Cardiac fibroblast (primary cell): ENCODE measurements at places on chromosomes 1 and 21.
A peak's percentile ranks its signal among the peaks of the same experiment; 100 is the strongest.

- DNase-seq: peak; percentile 78
Measured at GRCh38 chr1:235908742-235909520, 42.2 kb upstream of the LYST start.

GRCh38 chr1:228081578-228082213, 812 bp upstream of the ARF1 start:
- no peak for DNase-seq

- peak; percentile 75 for DNase-seq
Measured at GRCh38 chr1:67850151-67850551, 16.9 kb upstream of the GNG12 start.

DNA sequence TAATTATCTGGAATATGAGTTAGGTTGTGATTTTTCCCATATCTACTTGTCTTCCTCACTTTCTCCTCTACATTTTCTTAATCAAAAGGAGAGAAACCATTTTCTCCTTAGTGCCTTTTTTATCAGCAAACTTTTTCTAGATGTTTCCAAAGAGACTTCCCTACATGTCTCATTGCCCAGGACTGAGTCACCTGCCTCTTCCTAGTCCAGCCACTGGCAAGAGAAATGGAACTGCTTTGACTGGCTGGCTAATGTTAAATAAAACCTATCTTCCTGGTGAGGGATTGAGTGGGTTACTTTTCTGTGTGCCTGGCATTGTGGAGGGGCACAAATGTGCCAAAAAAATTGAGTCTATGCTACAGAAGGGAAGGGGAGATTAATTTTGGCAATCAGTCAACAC, 52.1 kb upstream of the CD5L start:
- DNase-seq: no peak

GRCh38 chr21:26943921-26944320, 23.0 kb downstream of the ADAMTS5 start:
- no peak for DNase-seq

DNA sequence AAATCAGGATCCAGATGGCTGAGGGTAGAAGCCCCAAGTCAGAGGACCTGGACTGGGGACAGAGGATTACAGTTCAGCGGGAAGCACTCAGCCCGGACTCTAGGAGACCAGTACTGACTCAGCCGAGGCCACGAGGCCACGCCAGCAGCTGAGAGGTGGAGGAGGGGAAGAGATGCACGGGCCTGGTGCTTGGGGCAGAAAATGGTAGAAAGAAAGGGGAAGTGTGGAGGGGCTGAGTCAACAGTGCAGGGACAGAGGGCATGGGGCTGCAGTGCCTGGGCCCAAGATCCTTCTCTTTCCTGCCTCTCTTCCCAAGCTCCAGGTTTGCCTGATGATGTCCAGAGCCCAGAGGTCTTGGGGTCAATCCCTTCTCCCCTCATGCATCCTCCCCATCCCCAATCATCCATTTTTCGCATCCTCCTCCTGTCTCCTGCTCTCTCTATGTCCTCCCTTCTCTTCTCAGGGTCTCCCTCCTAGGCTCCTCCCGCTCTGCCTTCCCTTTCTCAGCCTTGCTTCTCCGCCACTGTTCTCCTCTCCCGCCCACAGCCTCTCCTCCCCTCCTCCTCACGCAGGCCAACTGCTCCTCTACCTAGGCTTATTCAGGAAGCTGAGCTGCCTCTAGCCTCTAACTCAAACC, 7.7 kb downstream of the ARHGEF2 start:
- peak; percentile 70 for DNase-seq

DNA sequence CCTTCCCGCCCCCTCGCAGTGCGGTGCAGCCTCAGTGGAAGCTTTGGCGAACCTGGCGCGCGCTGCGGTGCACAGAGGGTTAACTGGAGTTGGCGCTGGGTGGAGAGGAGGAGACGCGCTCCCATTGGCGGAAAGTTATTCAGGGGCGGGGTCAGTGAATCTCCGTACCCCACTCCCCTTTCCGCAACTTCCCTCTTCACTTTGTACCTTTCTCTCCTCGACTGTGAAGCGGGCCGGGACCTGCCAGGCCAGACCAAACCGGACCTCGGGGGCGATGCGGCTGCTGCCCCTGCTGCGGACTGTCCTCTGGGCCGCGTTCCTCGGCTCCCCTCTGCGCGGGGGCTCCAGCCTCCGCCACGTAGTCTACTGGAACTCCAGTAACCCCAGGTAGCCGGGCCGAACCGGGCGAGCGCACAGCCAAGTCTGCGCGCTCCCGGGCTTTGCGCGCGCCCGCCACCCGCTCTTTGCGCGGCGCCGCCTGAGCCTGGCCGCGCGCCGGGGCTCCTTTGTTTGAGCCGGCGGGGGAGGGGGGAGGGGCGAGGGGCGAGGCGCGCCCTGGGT, at the start of gene EFNA4:
Gene EFNA4, plus strand, starts transcription at position 191 of the 561 bp plus-strand sequence. Its CDS starts 84 bp downstream, at position 275.
- DNase-seq: peak; percentile 82

DNA sequence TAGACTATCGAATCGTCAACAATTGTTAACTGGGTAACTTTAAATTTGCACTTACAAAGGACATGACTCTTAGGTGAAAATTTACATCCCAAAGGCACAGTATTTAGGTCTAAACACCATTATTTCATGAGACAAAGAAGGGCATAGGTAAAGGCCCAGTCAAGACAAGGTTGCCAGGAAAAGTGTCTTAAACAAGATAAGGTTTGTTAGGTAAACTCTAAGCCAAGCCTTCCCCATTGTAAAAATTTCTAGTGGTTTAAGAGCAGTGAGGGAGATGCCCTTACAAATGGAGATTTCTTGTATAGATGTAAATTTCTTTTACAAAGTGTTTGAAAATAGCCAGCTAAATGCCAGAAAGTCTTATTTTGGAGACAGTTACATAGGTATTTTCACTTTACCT, 36.9 kb upstream of the FNBP1L start:
- no peak for DNase-seq

DNA sequence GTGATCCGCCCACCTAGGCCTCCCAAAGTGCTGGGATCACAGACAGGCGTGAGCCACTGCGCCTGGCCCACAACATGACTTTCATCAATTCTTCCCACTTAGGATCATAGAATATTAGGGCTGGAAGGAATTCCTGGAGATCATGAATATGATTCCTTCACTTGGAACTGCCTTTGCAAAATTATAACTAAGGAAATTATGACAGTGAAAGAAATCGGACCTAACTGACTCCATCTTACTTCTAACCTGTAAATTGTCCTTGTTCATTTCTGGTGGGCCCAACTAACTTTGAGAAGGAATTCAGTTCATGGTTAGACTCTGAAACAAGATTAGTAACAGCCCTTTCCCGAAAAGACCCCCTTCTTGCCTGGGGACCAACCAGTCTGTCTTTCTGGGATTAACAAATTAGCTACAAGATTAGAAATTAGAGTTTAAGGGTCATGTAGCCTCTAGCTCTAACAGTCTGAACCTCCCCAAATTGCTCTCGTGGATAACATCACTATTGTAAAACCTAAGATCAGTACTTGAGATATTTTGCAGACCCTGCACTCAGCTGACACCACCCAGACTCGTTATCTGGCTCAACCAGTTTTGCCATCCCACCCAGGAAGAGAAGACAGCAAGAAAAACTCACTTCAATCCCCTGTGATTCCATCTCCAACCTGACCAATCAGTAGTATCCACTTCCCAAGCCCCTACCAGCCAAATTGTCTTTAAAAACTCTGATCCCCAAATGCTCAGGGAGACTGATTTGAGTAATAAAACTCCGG, 14.7 kb downstream of the ZBTB8OS start:
- DNase-seq: no peak

GRCh38 chr1:53310847-53311681, 16.8 kb downstream of the LRP8 start:
- no peak for DNase-seq

DNA sequence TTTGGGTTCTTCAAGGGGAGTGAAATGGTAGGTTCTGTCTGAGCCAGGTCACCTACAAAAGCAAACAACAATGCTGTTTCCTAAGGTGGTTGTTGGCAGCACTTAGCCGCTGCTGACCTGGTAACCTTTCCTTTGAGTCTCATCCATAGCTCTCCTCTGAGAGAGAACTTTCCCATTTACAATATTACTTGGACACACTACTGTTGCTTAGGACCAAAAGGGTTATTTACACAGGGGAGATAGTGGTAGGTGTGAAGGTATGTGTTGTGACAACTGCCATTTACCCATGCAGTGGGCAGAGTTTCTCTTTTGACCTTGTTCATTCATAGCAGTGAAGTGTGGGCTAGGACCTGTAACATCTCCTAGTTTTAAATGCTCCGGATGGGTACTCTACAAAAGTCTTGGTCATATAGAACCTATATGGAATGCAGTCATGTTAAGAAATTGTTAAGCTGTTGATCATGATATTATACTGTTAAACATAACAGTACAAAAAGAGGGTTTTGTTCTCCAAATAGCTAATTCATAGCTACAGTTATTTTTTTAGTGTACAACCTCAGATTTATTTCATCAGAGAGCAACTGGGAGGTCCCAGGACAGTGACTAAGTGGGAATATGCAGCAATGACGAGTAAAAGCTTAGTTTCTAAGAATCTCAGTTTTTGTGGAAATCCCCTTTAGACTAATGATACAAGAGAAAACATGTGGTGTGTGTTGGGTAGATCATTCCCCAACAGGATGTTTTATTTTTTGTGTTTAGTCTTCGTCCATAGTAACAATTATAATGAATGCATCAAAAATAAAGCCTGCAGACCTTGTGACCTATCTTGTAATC, 219.7 kb downstream of the NFIA start:
- peak; percentile 98 for DNase-seq

DNA sequence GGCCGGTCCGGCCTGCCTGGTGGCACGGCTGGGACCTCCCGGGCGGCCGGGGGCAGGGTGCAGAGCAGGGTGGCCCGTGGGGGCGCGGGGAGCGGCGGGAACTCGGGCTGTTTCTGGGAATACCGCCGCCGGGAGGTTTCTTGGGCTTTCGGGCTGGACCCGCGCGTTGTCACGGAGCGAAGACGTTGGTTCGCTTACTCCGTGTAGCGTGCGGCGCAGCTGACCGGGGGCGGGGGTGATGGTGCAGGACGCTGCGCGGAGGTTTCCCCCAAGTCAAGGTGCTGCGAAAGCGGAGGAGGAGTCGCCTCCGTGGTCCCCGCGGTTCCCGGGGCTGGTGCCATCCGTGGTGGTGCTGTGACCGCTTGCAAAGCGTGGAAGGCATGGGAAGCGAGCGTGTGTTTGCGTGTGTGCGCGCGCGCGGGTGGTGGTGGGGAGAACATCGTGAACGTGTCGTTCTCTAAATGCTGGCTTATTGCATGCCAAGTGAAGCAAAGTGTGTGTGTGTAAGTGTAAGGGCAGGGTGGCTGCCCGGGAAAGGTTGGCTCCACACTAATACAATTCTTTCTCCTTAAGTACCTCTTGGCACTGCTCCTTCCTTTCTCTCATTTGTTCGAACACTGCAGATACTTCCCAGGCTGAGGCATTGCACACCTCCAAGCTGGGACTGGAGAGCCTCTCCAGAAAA, 1.1 kb downstream of the RYR2 start:
- no peak for DNase-seq

DNA sequence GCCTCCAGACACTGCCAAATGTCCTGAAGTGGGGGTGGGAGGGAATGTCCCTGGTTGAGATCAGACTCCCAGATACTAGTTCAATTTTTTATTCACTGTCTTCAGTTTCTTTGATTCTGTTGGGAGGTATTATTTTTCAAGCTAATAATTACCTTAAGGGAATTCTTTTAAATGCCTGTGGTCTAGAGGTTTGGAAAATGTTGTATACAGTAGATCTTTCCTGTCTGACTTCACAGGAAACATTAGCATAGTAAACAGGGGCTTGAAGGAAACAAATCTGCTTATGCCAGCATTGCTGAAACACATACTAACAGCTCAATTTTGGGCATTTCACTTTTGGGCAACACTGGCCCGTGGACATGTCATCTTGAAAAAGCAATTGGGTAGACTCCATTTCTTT, 84.3 kb upstream of the HP1BP3 start:
- no peak for DNase-seq

DNA sequence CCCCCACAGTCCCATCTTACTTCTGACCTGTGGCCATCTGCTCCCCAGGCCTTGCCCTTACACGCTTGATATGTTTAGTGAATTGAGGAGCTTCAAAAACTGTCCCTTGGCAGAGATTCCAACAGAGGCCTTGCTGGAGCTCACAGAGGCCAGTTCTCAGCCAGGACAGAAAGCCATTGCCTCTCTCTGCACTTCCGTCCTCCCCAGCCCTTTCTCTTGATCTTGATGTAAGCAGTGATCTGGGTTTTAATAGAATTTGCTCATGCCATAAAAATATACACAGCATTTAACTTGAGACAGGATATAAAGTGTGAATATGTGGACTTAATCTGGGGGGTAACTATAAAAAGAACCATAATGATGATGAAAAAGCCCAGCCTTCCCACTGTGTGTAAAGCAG, 453.5 kb downstream of the KIF26B start:
- DNase-seq: no peak

- peak; percentile 81 for DNase-seq
Measured at GRCh38 chr1:94329986-94330385, 88.2 kb upstream of the ABCD3 start.

DNA sequence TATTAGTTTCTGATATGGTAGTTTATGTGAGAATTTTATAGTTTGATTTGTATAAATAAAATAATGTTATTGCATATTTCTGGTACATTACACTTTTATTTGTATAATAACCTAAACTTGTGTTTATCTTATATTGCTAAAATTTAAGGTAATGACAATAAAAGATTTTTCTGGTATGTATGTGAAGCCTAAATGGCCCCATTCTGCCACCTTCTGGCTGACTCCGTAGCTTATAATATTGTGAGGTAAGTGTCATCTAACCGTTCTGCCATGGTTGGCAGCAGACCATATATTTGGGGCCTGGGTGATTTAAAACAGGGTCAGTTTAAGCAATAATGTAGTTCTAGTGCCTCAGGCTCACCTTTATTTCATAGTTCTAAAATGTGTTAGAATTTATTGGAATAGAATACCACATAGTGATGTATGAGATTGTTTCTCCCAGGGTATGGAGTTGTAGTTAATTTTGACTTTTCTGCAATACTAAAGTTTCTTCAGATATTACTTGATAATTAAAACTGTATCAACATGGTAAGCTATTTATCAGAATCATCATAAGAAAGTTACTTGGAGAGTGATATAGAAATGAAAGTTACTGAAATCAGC, 21.2 kb upstream of the PRKACB start:
- peak; percentile 72 for DNase-seq
